NCI-H1436 (cell line): ENCODE measurements at places on chromosomes 11 and 22.
A peak's percentile ranks its signal among the peaks of the same experiment; 100 is the strongest.

GRCh38 chr11:34235189-34235588 is 122.6 kb downstream of the ABTB2 start:
- DNase-seq: no peak

- DNase-seq: peak; percentile 2
Measured at GRCh38 chr11:4181782-4182721, 87.5 kb downstream of the RRM1 start.

DNA sequence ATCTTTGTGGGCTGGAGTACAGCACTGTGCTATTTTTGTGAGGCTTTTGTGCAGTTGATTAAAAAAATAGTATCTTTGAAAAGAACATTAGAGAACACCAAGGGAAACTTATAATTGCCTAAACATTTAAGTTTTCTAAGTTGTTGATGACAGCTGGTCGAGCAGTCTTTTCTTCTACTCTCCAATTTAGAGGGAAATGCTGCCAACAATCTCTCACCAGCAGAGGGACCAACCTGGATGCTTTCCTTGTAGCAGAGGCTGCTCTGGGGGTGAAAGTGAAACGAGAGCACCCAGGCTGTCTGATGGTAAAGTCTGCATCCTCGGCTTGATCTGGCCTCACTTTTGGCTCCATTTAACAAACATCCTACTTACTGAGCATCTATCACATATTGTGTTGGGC is 1286.5 kb upstream of the TENM4 start:
- no peak for DNase-seq

GRCh38 chr11:26805001-26805400 is 83.1 kb upstream of the SLC5A12 start:
- no peak for DNase-seq

GRCh38 chr11:2775083-2775625 is 75.4 kb upstream of the KCNQ1OT1 start:
- no peak for DNase-seq

GRCh38 chr11:34549271-34549670 is 35.7 kb upstream of the ELF5 start:
- no peak for DNase-seq

GRCh38 chr22:28810821-28811491 is 10.6 kb upstream of the XBP1 start:
- no peak for DNase-seq

- no peak for DNase-seq
Measured at GRCh38 chr11:125372088-125372487, 124.0 kb downstream of the FEZ1 start.

- DNase-seq: no peak
Measured at GRCh38 chr22:40684728-40685127, 5.4 kb downstream of the MCHR1 start.

GRCh38 chr11:73705053-73705452 is 55.8 kb downstream of the RAB6A start:
- no peak for DNase-seq

GRCh38 chr11:3182462-3182852 is 17.3 kb upstream of the OSBPL5 start:
- DNase-seq: no peak

DNA sequence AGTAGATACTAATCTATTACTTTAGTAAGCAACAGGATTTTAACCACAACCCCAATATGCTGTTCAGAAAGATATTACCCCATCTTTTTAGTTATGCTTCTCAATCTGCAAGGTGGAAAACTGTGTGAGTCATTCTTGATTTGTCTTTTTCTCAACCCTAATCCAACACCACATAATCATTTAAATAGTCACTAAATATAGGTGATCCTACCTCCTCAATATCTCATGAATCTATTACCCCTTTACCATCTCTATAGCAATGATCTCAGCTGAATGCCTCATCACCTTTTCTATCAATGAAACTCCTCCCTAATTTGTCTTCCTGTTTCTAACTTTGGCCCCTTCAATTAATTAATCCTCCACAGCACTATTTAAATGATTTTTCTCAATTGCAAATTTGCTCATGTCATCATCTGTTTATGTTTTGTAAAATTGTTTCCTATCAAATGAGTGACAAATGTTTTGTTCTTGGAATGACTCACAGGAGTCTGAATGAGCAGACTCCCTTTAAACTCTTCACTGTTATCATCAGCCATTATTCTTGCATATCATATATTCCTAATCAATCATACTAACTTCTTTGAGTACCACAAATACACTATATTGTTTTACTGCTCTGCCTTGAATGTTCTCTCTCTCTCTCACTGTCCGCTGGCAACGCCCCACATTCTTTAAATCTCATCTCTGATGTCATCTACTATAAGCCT is 26.1 kb downstream of the SNX19 start:
- DNase-seq: no peak

GRCh38 chr11:34072832-34073231 is 21.3 kb downstream of the CAPRIN1 start:
- DNase-seq: no peak

GRCh38 chr22:33513388-33514338 is 406.6 kb downstream of the LARGE1 start:
- DNase-seq: no peak

- no peak for DNase-seq
Measured at GRCh38 chr11:105357146-105357545, 217.6 kb upstream of the CARD18 start.

DNA sequence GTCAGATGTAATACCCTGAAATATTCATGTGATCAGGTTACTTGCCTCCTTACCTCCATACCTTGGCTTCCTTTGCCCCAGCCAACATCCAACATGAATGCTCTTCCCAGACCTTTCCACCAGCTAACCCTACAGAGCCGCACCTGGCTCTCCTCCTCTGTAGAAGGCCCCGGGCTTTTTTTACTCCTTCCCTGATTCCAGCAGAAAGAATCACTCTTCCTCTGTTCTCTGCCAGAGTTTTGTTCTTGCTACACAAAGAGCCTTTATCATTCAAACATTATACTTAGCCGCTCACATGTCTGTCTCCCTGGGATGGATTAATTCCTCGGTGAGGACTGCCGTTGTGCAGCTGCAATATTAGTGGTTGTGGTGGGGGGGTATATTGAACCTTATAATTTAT is 116.8 kb upstream of the GRAMD1B start:
- DNase-seq: no peak

DNA sequence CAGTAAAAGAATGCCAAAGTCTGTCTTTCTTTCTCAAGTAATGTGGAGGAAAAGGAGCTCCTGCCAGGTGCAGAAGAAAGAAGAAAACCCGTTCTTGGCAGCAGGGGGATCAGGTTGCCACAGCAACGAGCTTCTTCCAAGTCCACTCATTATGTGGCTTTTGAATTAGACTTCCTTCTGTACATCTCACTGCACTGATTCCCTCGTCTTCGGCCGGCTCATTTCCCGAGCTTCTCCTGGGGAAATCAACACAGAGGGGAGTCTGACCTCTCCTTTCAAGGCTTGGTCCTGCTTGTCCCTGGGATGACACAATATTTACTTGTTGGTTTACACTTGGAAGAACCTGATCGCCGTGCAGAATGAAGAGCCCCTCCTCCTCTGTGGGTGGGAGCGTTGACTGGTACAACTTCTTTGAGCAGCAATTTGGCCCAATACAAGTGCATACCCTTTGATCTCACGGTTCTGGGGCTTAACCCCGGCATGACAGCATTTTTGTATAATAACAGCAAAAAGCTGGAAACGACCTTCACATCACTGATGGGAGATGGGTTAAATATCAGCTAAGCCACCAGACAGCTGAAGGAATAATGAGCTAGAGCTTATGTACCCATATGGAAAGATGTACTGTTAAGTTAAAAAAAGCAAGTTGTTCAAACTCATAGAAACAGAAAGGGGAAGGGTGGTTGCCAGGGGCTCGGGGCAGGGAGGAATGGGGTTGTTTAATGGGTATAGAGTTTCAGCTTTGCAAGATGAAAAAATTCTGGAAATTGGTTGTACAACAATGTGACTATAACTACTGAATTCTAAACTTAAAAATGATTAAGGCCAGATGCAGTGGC is 35.4 kb downstream of the MCHR1 start:
- no peak for DNase-seq

- no peak for DNase-seq
Measured at GRCh38 chr22:49524362-49524761, 303.3 kb downstream of the BRD1 start.

- no peak for DNase-seq
Measured at GRCh38 chr22:28831140-28832072, 31.0 kb upstream of the XBP1 start.

- no peak for DNase-seq
Measured at GRCh38 chr11:102829316-102830000, 14.0 kb downstream of the MMP3 start.

- no peak for DNase-seq
Measured at GRCh38 chr22:24875862-24876506, 70.0 kb downstream of the SGSM1 start.

GRCh38 chr11:123484448-123484847 is 54.4 kb downstream of the GRAMD1B start:
- DNase-seq: no peak

DNA sequence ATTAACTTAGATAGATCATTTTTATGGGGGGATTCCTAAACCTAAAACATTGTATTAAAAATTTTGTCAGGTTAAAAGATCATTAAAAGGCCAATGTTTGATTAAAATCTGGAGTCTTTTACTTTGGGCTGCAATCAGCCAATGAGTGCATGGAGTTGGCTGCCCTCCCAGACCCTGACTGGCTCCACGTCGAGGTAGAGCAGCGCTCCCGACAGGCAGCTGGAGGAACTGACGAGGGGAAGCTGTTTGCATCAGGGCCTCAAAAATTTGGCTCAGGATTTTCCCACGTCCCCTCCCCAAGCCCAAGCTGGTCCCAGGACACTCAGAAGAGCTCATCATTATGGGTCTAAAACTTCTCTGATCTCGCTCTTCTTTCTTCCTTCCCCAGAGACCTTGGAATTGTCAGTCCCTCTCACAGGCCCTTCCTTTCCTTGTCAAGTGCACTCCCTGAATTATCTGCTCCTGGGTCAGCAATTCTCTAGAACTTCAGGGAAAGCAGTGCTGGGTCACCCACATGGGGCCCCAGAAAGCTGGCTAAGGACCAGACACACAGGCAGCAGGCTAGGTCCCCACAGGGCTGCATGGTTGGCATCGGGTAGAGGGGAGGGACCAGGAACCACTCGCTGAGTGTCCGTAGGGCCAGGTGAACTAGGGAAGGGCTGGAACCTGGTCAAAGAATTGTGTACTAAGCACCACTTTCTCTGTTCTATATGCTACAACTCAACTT is 119.6 kb upstream of the IGLL5 start:
- DNase-seq: no peak

DNA sequence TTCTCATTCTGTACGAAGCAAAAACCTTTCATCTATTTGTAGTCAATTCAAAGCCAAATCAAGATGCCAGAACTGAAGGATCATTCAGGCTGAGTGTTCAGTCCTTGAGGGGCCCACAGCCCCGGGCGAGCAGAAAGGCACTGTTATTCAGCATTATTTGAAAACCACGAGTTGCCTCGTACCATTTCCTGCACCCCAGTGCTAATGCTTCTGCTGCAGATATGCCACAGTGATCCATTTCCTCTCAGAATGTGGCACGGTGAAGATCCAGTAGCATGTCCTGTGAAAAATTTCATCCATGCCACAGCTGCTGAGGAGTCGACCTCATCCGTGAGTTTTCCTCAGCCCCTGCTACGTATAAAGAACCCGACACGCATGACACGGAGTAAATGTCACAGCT is 85.4 kb downstream of the OSBP2 start:
- DNase-seq: no peak

- DNase-seq: no peak
Measured at GRCh38 chr22:49616356-49617231, 211.1 kb downstream of the BRD1 start.

DNA sequence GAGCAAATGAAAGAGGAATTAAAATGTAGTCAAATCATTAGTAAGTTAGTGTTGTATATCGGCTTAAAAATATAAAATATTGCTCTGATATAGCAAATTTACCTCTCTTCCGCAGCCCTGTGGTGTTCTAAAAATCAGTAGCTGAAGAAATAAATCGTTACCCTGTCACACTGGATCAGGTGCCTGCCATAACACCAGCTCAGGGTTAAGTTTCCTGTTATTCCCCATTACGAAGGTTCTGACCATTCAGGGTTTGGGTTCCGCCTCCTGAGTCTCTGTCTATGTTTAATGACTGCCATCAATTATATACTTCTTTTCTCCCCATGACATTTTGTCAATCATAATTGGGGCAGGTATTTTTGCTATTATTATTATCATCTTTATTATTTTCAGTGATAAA is 658.5 kb downstream of the OPCML start:
- no peak for DNase-seq

GRCh38 chr11:117814204-117814765 is 10.3 kb downstream of the FXYD2 start:
- DNase-seq: no peak

- no peak for DNase-seq
Measured at GRCh38 chr11:13487661-13488030, 8.2 kb downstream of the PTH start.

DNA sequence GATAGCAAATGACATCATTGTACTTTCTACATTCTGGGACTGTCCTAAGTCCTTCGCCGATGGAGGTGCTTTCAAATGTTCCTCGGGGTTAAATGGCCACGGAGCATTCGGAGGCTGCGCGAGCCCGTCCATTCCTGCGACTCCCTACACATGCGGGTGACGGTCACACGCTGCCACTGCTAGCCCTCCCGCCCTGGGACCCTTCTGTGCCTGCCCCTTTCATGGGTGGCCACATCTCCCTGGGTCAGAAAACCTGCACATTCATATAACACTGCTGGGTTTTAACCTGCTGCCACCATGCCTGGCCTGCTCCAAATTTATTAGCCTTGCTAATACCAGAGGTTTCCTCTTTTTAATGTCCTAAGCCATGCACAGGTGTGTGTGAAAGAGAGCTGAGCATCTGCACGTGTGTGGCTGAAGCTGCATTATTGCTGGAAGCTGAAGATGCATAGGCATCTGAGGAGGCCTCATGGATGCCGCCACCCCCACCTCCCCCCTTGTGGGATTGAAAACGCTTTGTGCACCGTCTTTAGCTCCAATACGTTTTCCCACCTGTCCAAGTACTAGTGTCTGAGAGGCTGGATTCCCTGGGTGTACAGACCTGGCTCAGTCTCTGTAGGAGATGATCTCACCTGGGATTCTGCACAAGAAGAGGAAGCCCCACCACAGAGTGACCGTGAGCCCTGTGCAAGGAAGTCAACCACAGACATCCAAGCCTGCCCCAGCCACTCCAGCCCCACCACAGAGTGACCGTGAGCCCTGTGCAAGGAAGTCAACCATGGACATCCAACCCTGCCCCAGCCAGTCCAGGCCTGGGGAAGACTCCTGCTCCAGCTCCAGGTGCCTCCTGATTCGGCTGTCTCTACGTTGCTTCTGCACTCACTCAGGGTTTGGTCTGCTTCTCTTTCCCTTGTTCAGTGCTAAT is 626.4 kb downstream of the BRD1 start:
- DNase-seq: no peak

- no peak for DNase-seq
Measured at GRCh38 chr22:40534379-40535188, 101.9 kb downstream of the MRTFA start.

DNA sequence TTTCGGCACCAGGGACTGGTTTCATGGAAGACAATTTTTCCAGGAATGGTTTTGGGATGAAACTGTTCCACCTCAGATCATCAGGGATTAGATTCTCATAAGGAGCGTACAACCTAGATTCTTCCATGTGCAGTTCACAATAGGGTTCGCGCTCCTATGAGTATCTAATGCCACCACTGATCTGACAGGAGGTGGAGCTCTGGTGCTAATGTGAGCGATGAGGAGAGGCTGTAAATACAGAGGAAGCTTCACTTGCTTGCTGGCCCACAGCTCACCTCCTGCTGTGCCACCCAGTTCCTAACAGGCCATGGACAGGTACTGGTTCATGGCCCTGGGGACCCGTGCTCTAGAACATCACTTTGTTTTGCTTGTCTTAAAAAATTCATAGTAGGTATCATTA is 41.8 kb upstream of the AMPD3 start:
- DNase-seq: no peak

GRCh38 chr11:33669598-33670249 is 30.9 kb downstream of the C11orf91 start:
- no peak for DNase-seq
